ENCODE measurements at places on chromosomes 16 and 17. TPM values are rescaled to one million over a fixed set of nuclear protein-coding genes. Genes with fewer than 3 reads are reported as not detected.

DNA sequence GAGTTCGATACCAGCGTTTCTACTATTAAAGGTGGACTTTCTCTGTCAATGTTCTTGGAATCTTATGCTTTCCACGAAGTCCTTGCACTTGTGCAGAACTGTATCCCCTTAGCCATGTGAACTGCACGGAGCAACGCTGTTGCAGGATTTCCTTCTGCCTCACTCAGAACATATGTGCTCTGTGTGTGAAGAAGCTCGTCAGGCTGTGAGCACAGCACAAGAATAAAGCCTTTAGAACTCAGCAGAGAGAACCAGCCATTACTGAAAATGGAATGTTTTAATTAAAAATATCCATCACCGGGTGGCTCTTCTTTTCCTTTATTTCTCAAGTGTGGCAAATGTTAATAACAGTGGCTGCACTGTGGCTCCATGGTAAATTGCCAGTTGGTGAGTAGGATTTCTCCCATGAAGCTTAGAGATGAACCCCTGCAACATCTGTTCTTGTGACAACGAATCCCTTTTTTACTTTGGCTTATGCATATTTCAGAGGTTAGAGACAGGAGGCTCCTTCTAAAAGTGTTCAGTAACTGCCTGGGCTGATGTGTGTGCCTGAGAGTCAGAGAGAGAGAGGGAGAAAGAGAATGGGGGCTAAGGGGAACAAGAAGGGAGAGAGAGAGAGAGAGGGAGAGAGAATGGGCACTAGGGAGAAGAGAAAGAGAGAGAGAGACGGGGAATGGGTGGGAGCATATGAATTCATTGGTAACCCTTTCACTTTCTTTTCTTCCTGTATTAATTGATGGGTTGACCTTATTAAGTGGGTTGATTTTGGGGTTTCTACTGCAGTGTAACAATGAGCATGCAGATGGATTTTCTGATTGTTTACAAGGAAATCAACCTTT is 50.0 kb downstream of the RPTOR start:
- H3K4me1 ChIP-seq = peaks cover 29% of the 10 kb centered on the region
- no peak overlapping the region for H3K4me3 ChIP-seq
- no peak for DNase-seq
- no peak overlapping the region for H3K27ac ChIP-seq
- no peaks in the 10 kb centered on the region for H3K27me3 ChIP-seq

Gene SLC43A2
- 4.0 TPM for total RNA-seq

- DNase-seq = no peak
- no peaks in the 10 kb centered on the region for H3K27me3 ChIP-seq
- H3K27ac ChIP-seq = peak overlapping the region; percentile 33
- H3K4me3 ChIP-seq = peak overlapping the region; percentile 9
- peaks cover 35% of the 10 kb centered on the region for H3K36me3 ChIP-seq
Observed at GRCh38 chr17:43175213-43176118, 4.5 kb downstream of the NBR1 start.

Gene TBC1D3K
- not detected for total RNA-seq

Gene CD300A
- total RNA-seq = 1.2 TPM

Gene ZFHX3
- 9.6 TPM for total RNA-seq

GRCh38 chr16:27690608-27691007 is 140.7 kb downstream of the KATNIP start:
- H3K27me3 ChIP-seq = no peaks in the 10 kb centered on the region
- no peak overlapping the region for H3K4me3 ChIP-seq
- DNase-seq = no peak
- no peak overlapping the region for H3K27ac ChIP-seq

Gene TBC1D3H
- total RNA-seq = not detected
